Foreskin keratinocyte (primary cell): ENCODE measurements at places on chromosomes 7 and 10. TPM values are rescaled to one million over a fixed set of nuclear protein-coding genes. Genes with fewer than 3 reads are reported as not detected.

DNA sequence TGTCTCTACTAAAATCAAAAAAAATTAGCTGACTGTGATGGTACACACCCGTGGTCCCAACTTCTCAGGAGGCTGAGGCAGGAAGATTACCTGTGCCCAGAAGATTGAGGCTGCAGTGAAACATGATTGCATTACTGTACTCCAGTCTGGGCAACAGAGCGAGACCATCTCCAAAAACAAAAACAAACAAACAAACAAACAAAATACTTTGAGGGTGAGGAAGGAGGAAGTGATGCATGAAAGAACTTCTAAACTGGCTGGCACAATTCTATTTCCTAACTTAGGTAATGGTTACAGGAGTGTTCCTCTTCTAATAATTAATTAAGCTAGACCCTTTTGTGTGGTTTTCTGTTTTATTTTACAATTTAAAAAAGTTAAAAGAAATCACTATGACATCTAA, 15.5 kb downstream of the WAPL start:
- DNase-seq = no peak

GRCh38 chr7:30464231-30464671, 14.3 kb downstream of the NOD1 start:
- no peak for DNase-seq

- no peak for DNase-seq
Observed at GRCh38 chr7:1348096-1348822, 111.0 kb downstream of the MICALL2 start.

DNA sequence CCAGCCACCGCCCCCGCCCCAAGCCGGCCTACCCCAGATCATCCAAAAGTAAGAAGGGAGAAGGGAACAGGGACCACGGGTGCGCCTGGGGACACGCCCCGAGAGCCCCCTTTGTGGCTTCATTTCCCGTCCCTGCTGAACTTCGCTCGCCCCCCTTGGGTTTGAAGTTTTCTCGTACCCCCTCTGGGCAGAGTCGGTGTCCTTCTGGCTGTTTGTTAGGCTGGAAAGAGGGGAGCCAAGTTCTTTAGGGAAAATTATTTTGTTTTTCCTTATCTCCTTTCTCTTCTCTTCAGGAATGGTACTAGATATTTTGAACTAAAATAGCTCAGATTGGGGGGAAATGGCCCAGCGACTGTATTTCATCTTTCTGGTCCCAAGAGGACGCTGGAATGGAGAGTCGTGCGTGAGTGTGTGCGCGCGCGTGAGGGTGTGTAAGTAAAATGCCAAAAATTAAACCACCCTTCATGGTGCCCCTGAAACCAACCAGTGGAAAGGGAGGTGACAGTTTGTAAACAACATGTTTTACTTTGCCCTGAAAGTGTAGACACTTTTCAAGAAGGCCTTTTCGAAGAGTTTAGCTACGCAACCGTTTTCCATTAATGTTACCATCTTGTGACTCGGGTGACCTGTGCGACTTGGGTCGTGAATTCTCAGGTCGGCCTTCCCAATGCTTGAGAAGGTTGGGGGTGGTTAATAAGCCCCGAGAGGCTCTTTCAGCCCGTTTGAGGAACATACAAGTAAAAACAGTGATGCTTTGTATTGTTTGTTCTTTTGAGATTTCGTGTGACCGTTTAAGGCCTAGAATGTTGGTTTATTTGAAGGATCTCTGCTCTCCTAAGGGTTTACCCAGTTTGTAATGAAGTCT, 694 bp downstream of the RBM20 start:
- DNase-seq = no peak

GRCh38 chr7:107538001-107538400, 25.7 kb downstream of the COG5 start:
- peak; percentile 78 for DNase-seq

GRCh38 chr10:28940158-28940888, 263.0 kb downstream of the BAMBI start:
- DNase-seq = no peak

- no peak for DNase-seq
Observed at GRCh38 chr10:103546401-103546800, 52.9 kb downstream of the NEURL1 start.

- DNase-seq = no peak
Observed at GRCh38 chr10:101091546-101092290, 29.9 kb downstream of the KAZALD1 start.

- no peak for DNase-seq
Observed at GRCh38 chr7:99863847-99864440, 12.9 kb downstream of the OR2AE1 start.

- no peak for DNase-seq
Observed at GRCh38 chr7:44382459-44383265, 57.3 kb upstream of the CAMK2B start.

GRCh38 chr7:140209866-140210609, 33.3 kb upstream of the KDM7A start:
- no peak for DNase-seq

- DNase-seq = no peak
Observed at GRCh38 chr10:111107023-111107422, 30.2 kb downstream of the ADRA2A start.

DNA sequence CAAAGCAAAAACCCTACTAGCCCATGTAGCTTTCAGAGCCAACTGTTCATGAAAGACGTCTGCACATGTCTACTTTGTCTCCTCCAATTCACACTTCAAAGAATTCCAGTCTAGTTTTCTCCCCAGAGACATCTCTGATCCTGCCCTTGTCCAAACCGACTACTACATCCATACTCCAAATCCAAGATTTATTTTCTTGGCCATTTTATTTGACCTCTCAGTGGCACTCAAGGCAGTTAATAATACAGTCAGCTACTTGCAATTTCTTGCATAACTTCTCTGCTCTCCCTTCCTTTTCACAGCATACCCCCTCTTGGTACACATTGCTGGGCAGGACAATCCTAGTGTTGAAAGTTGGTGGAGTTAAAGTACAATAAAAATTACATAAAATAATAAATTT, 170.9 kb upstream of the INHBA start:
- no peak for DNase-seq

DNA sequence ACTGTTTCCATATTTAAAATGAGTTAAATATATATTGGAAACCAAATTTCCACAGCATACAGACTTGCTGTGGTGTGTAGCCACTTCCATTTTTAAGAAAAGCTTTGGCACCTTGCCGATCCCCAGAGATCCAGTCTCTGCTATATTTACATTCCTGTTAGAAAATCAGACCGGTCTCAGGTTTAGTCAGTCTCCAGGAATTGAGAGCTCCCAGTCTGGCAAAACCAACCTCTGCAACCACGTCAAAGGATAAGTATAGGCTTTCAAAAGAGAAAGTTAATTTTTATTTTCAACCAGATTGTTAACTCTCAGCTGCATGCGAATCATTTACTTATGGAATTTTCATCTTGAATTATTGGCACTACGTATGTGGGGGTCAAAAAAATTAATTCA, 28.2 kb downstream of the PUS7 start:
- DNase-seq = no peak

- DNase-seq = no peak
Observed at GRCh38 chr7:128788446-128789412, 3.0 kb upstream of the CCDC136 start.

GRCh38 chr10:43237631-43238446, 29.0 kb downstream of the RASGEF1A start:
- no peak for DNase-seq

DNA sequence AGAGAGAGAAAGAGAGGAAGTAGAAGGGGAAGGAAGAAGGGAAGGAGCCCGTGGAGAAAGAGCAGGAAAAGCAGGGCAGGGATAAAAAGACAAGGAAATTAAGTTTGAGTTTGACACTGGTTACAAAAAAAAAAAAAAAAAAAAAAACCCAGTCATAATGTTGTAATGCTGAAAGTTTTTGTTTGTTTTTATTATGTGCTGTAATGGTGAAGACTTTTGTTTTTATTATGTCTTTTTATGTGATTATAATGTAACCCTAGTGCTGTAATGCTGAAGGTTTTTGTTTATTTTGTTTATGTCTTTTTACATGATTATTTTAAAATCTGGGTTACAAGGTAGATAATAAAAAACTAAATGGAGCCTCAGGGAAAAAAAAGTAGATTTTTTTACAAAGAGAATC, 184.8 kb downstream of the SEMA3A start:
- no peak for DNase-seq

GRCh38 chr10:95560278-95561176, 644 bp downstream of the SORBS1 start:
- no peak for DNase-seq

- no peak for DNase-seq
Observed at GRCh38 chr7:12570534-12571461, at the start of gene SCIN. Gene SCIN, plus strand, starts transcription at chr7:12570720. Its CDS starts 67 bp downstream, at chr7:12570787.

DNA sequence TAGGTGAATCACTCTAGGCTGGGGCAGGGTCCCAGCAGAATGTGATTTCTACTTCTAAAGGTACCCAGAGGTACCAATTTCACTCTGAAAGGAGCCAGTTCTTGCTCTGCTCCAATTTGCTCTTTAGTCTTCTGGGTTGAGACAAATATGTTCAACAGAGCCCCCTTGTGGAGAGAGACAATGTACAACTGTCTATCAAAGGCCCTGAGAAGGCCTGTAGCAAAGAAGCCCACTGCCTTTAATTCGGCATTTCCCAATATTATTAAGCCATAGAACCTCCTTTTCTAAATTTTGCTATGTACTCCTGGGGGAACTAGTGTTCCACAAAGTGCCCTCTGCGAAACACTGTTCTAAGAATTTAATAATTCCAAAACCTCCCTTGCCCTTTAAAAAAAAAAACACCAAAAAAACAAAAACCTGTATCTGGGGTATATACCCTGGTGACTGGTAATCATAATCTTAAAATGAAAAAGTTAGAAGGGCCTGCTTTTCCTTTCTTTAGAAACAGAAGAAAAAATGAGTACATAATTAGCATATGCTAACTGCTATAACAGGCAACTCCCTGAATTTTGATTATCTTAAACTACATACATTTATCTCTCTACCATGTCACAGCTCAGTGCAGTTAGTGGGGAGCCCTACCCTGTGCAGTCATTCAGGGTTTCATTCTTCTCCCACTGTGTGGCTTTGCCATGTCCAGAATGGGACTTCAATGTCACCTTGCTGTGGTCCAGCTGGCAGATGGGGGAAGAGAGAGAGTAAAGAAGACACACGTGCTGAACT, 160.9 kb upstream of the BMPER start:
- peak; percentile 39 for DNase-seq

DNA sequence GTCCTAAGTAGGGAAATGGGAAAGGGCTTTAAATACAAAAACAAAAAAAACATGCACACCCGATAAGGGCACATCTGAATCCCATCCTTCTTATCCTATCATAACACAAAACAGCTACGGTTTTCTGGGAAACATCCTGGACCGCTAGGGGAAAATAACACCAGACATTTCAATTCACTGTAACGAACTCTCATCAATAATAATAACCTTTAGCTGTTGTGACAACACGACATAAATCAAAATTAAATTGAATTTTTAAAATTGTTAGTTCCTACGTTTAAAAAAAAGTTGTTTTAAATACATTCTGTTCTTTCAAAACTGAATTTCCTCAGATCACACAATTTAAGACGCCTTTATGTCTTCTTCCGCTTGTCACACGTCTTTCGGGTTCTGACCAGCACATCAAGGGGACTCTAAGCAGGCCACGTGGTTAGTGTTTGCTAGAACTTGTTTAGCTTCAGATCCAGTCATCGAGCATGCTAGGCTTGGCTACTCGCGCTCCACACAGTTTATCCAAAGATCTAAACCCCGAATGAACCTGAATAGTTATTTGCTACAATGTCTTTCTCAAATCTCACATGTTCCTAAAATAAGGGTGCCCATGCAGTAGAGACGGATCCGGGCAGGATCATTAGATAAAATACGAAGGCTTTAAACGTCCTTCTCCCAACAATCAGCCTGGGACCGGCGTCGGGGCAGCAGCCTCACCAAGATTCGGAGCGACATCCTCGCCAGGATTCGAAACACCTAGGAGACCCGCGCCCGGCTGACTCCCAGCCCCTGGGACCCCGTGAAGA, 839 bp downstream of the IKZF5 start:
- DNase-seq = no peak

GRCh38 chr10:48771234-48771633, 86.6 kb downstream of the WDFY4 start:
- DNase-seq = no peak

GRCh38 chr7:29596593-29597178, 33.1 kb downstream of the PRR15 start:
- DNase-seq = no peak

DNA sequence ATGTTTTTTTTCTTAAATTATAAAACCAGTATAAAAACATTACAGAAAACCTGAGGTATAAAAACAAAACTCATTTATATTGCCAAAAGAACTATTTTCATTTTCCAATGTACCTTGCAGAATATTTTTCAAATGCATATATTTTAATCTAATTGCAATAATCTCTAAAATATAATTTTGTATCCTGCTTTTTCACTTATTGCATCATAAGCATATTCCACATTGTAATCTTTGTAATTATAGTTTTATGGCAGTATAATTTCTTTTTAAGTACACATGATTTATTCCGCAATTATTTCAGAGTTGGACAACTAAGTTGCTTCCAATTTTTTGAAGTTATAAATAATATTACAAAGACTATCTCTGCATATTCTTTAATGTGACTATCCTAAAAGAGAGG, 43.7 kb downstream of the SGCE start:
- no peak for DNase-seq

GRCh38 chr10:68957654-68958053, 1.7 kb downstream of the DDX21 start:
- DNase-seq = no peak

Gene ADCY1
- 0.56 and 0.58 TPM in 2 replicates for total RNA-seq

Gene STEAP2
- total RNA-seq = 5.1 and 6.1 TPM in 2 replicates

Gene ITPRID1
- not detected in 2 replicates for total RNA-seq

Gene NEBL
- total RNA-seq = 0.17 and 0.32 TPM in 2 replicates

Gene SPDYE16
- total RNA-seq = not detected in 2 replicates

Gene TLX1
- total RNA-seq = not detected in 2 replicates

Gene EPHA1
- total RNA-seq = 35.0 and 38.9 TPM in 2 replicates

Gene AGAP4
- 4.9 and 7.0 TPM in 2 replicates for total RNA-seq

Gene ICA1
- 1.5 and 4.2 TPM in 2 replicates for total RNA-seq

Gene FANK1
- 4.1 and 5.8 TPM in 2 replicates for total RNA-seq

Gene OR13A1
- total RNA-seq = not detected in 2 replicates

Gene C10orf67
- 0.10 and 0.11 TPM in 2 replicates for total RNA-seq
